Amniotic stem cell (primary cell): ENCODE measurements at places on chromosomes 5 and 9.
A peak's percentile ranks its signal among the peaks of the same experiment; 100 is the strongest.

GRCh38 chr5:132812123-132812765 is 858 bp upstream of the SOWAHA start:
- no peak for DNase-seq

DNA sequence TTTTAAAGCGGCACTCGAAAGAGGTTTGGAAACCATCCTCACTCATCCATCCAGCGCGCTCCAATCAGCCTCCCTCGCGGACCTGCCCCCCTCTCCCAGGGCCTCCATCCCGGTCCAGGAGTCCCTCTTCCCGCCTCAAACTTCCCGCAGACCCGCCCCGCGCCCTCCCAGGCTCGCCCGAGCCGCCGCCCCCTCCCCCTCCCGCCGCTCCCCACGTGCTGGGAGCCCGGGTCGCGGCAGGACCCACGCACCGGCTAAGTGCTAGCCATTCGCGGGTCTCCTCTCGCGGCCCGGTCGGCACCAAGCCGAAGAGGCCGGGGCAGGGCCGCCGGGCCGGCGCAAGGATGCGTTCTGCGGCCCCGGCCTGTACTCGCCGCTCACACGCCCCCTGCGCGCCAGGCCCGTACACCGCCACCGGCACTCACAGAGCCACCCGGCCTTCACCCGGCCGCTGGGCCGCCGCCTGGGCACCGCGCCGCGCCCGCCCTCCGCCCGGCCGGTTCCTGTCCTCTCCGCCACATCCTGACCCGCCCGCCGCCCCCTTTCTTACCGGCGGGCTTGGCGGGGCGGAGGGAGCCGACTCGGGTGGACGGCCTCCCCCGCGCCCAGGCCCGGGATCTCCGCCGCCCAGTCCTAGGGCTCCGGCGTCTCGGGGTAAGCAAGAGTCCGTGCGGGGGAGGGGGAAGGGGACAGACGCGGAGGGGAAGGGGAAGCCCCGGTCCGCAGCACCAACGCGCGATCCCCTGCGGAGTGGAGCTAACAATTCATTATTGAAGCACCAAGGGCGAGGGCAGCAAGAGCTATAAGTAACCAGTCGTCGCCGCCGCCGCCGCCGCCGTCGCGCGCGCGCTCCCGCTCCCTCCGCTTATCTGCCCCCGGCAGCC is 576 bp downstream of the CHD1 start:
- peak; percentile 39 for DNase-seq

GRCh38 chr9:133956520-133957076 is 35.5 kb downstream of the VAV2 start:
- DNase-seq, result no peak

DNA sequence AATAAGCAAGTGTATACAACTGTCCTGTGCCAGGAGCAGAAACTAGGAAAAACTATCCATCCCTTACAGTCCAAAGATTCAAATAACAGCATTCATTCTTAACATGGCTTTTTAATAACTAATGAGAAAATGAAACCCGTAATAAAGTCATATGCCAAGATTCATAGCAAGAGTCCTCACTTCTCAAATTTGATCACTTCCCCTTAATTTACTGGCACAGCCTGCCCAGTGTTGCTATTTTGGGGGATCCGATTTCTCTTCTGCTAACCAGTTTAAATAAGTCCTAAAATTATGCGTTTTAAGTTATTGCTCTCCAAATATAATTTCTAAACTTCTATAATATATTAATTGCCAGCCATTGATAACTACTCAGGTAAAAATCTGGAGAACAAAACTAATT is 177.0 kb upstream of the PTGER4 start:
- DNase-seq, result no peak

DNA sequence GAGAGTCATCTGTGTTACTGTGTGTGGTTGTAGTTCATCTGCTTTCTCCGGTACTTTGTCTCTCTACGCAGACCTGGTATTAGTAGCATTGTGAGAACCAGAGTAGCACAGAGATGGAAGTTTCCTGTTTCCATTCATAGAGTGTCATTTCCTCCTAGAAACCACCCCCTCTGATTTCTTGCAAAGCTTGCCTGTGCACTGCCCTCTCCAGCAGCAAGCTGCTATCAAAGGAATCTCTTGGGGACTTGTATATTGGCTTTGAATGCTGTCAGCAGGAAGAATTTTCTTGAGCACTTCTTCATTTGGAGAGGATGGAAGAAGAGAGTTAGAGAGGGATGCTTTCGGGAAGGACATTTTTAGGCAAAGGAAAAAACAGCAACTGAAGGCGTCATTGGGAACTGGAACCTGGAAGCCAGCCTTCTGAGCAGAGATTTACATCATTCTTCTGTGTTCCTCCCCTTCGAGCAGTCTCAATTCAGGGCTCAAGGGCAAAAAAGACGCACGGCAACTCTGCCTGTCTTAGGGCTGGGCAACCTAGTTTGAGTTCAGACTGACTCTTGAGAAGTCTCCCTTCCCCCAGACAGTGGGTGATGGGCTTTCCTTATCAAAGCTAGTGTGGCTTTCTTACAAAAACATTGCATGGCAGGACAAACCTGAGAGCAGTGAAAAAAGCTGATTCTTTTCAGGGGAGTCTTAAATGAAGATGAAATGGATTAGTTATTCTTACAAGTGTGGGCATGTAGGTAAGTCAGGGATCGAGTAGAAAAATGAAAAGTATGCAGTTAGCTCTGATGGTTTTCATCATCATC is 226.3 kb downstream of the AOPEP start:
- no peak for DNase-seq

DNA sequence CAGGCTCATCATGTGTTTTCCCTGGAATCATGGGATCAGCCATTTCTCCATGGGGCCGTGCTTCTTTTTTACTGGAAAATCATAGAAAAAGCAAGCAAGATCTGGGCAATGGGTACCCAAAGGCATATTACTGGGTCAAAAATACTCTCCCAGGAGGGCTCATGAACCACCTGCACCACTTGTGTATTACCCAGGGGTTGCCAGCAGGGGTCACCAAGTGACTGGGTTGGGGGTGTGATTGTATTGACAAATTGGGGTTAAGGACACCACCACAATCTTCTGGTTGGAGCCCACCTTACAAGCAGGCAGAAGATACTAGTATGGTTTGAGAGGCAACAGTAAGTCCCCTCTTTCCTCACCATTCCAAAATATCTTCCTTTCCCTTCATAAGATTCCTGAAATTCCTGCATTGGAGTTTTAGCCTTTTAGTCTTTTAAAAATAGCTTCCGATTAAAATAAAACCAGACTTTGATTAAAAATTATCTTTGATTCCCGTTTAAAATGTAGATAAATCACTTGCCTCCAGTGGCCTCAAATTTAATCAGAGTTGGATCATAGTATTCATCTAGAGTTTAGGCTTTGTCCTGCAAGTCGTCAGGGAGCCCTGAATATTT is 603.3 kb downstream of the KIF4B start:
- DNase-seq, result no peak

DNA sequence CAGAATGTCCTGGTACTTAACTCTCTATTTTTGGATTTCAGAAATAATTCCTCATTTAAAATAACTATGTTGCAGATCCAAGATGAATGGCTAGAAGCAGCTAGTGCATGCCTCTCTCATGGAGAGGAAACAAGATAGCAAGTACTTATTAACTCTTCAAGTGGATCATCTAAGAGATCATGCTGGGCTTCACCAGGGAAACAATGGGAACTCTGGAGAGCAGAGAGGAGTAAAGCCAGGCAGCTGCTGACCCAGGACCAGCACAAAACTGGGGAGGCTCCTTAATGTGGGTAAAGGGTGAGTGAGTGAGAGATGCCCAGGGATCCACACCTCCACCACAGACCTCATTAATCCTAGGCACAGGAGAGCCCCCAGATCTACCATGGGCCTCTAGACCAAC is 897.8 kb upstream of the ACO1 start:
- DNase-seq, result no peak

DNA sequence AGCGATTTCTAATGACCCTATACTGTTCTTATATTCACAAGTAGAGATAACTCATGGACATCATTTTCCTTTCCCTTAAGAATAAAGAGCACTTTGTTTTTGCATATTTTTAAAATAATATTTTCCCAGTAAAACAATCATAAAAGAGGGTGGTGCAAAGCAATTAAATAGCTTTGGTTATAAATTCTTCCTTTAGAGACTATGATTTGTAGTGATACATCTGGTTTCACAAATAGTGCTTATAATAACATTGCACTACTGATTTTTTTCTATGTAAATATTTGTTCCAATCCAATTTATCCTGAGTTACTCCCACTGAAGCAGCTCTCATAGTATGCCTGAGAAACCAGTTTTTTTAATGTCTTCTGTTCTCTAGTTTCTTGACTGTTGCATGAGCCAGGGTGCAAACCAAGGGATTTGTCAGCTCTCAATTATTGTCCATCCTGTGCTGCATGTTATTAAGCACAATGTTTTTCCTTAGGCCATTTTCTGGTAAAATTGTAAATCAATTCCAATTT is 74.7 kb downstream of the LURAP1L start:
- no peak for DNase-seq
